ENCODE measurements at places on chromosomes 6 and 20. TPM values are rescaled to one million over a fixed set of nuclear protein-coding genes. Genes with fewer than 3 reads are reported as not detected.
A peak's percentile ranks its signal among the peaks of the same experiment; 100 is the strongest.

The POU5F1 gene
- not detected for total RNA-seq

The WDR46 gene
- total RNA-seq, result 73.8 TPM

- DNase-seq, result no peak
Observed at GRCh38 chr6:8110117-8110721, 7.9 kb upstream of the EEF1E1 start.

DNA sequence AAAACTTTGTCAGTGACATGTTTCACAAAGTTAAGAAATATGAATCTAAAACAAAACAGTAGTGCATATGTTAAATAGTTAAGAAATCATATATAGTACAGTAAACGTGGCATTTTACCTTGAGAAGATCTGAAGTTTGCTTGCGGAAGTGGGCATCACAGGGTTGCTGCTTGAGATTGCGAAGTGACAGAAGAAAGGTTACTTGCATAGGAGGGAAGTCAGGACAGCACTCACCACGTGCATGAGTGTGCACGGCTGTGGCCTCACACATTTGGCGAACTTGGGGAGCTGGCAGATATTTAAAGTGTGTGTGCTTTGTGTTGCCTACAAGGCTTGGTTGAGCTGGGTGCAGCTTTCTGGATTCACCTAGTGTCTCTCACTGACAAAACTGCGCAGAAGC, 431.5 kb upstream of the ARID1B start:
- no peak for DNase-seq

The KIF13A gene
- total RNA-seq, result 51.8 TPM

- no peak for DNase-seq
Observed at GRCh38 chr6:45721665-45722064, 294.0 kb downstream of the CLIC5 start.

- DNase-seq, result no peak
Observed at GRCh38 chr6:90643381-90643780, 56.5 kb upstream of the MAP3K7 start.

DNA sequence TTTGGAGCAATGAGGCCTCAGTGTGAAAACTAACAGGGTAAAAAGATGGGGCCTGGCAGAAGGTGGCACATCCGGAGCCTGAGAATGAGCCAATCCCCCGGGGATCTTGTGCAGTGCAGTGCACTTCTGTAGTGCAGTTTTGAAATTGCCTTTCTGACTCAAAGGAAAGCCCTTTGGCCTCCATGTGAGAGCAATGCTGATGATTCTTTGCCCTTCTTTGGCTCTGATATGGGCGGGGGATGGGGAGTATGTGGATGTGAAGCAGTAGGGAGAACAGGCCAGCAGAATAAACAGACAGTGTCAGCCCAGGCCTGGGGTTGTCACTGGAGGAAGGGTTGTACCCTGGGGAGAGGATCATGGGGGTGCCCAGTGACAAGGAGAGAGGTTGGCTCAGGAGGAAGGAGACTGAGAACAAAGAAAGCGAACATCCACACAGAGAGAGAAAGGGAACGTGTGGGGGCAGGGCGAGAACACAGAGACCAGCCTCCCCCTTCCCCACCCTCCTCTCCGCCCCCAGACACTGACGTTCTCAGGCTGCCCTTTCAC, 351.2 kb downstream of the CDC5L start:
- peak; percentile 16 for DNase-seq

GRCh38 chr20:34732523-34732922, 28.4 kb downstream of the TP53INP2 start:
- no peak for DNase-seq

- no peak for DNase-seq
Observed at GRCh38 chr6:36120979-36121786, 9.1 kb upstream of the MAPK13 start.

GRCh38 chr20:5895626-5896025, 54.7 kb downstream of the TRMT6 start:
- DNase-seq, result no peak

The CEP250 gene
- 38.3 TPM for total RNA-seq

GRCh38 chr20:34883809-34884208, 7.4 kb downstream of the ACSS2 start:
- DNase-seq, result no peak

- DNase-seq, result no peak
Observed at GRCh38 chr6:38876475-38876874, 161.4 kb downstream of the DNAH8 start.

DNA sequence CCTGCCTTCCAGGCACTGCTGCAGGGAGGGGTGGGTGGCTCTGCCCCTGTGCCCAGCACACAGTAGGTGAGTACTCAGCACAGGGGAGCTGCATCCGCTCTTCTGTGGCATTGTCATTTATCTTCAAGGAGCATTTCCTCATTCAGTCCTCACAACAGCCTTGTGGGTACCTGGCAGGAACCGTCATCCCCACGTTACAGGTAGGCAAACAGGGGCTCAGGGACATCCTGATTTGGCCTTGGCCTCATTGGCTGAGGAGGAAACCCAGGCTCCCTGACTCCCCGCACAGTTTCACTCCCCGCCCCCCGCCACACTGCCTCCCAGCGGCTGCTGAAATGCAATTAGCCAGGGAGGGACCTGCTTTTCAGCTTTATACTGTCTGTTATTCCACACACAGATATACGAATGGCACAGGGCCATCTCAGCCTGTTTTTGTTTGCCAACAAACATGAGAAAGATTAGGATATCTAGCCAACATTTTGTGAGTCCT, 24.2 kb upstream of the PNPLA1 start:
- no peak for DNase-seq

The OOEP gene
- total RNA-seq, result not detected

The DYNLT1 gene
- total RNA-seq, result 235 TPM

DNA sequence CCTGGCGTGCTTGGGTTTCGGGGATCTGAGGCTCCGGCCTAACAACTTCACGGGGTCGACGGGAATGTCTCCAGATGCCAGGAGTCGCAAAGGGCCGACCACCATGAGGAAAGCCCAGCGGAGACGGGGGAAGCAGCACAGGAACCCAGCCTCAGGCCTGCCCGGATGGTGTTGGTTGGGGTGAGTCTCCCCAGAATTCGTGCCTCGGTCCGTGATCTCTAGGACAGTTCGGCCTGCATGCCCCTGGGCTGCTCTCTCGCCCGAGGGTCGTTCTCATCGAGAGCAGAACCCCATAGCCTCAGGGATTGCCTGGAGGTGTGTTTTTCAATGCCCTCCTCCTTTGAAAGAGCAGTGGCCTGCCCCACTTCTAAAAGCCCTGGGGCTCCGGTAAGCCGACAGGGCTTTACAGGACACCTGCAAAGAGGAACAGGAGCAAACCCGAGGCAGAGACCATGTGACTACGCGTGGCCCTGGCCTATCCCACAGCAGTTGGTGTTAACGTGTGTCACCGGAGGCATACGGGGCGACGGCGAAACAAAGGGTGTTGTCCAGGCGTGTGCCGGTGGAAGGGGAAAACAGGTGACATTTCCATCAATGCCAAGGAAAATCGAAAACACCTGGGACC, 973.1 kb upstream of the DEFB115 start:
- DNase-seq, result no peak

DNA sequence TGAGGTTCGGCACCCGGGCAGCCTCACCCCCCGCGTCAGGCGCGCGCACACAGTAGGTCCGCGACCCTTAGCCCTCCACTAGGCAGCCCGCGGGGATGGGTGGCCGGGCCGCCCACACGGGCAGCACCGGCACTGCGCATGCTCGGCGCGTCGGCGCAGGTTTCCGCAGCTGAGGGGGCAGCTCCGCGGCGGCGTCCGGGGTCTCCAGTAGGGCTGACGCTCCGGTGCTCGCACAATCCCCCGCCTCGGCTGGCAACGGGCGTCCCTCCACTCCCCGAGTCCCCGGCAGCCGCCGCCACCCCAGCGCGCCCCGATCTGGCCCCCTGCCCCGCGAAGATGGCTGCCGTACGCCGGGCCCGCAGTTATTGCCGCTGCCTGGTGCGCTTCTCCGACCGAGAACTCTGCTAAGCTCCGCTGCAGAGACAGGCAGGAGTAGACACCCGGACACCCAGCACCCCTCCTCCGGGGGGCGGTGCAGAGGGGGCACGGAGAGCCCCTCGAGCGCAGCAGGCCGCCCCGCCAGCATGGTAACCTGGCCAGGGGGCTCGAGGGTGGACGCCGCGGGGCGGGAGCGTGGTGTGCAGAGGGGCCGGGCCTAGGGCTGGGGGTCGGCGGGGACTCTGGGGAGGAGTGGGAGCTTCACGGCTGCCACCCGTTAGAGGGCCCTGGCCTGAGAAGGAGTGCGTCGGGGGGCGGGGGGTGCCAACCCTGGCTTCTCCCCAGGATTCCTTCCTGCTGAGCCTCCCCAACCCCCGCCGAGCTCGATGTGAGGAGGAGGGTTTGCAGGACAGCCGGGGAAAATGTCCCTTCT, at the start of gene FBXO9:
FBXO9 (plus strand) TSS at position 139 of the 811 bp plus-strand sequence; CDS start at position 525, 386 bp downstream.
- no peak for DNase-seq

The MACROD2 gene
- not detected for total RNA-seq

DNA sequence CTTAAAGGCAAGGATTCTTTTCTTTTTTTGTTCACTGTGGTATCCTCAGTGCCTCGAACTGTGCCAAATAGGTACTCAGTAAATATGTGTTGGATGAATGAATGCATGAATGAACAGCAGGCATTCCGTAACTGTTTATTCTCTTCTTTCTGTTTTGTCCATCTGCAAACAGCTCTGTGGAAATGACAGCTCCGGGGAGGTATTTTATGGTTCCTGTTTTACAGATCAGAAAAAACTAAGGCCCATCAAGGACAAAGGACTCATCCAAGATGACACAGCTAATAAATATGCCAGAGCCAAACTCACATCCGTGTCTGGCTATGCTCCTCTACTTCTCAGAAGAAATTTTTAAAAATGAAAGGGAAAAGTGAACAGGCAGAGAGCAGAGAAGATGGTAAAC, 21.0 kb downstream of the JPH2 start:
- DNase-seq, result peak; percentile 36

The SNX5 gene
- 85.0 TPM for total RNA-seq

The MLN gene
- not detected for total RNA-seq

- DNase-seq, result no peak
Observed at GRCh38 chr6:133179481-133179880, 61.7 kb upstream of the EYA4 start.

GRCh38 chr6:8821981-8822381, 386.6 kb upstream of the SLC35B3 start:
- no peak for DNase-seq

The LINC00237 gene
- not detected for total RNA-seq

DNA sequence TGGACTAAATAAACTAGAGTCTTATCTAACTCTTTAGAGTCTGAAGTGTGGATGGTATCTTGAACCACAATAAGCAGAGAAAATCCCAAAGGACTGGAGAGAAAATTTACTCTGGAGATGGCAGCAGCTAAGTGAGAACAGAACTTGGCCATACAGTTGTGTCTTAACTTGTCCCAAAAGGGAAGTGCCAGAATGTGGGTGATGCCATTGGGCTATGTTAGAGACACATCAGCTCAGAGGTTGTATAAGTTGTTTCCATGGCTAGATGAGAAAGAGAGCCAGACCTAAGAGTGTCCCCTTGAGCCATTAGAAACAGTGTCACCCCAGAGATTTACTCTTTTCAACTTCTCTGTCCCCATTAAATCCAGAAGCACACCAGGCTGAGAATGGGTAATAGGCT, 36.2 kb downstream of the FOXO3 start:
- no peak for DNase-seq

DNA sequence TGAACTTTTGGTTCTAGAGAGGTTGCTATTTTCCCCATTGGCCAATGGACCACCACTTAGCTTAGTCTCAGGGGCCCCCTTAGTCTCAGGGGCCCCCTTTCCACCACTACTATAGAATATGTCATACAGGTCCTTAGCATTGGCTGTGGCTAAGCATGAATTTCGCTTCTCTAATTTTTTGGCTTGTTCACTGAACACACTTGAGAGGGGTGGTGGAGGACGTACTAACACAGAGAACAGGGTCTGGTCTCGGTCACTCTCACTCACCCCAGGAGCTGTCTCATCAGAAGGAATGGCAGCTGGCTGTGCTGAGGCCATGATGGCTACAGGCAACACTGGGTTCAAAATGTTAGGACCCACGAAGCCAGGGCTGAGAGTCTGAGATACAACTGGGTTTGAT, 30.3 kb downstream of the ZNF318 start:
- DNase-seq, result no peak

DNA sequence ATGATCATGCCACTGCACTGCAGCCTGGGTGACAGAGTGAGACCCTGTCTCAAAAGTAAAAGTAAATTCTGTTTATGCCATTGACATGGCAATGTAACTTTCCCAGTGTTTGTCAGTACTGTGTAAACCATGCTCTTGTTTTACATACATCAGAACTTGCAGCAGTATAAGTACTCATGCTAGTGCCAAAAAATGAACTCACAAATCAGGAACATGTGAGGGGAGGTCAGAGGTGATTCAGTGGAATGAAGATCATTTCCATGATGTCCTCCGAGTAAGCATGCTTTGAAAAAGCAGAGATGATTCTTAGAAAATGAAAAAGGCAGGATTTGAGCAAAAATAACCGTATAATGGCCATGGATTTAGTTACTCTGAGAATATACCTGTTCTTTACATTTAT, 81.9 kb downstream of the ANKS1A start:
- DNase-seq, result peak; percentile 85

GRCh38 chr6:104632588-104632987, 227.1 kb downstream of the HACE1 start:
- DNase-seq, result no peak

DNA sequence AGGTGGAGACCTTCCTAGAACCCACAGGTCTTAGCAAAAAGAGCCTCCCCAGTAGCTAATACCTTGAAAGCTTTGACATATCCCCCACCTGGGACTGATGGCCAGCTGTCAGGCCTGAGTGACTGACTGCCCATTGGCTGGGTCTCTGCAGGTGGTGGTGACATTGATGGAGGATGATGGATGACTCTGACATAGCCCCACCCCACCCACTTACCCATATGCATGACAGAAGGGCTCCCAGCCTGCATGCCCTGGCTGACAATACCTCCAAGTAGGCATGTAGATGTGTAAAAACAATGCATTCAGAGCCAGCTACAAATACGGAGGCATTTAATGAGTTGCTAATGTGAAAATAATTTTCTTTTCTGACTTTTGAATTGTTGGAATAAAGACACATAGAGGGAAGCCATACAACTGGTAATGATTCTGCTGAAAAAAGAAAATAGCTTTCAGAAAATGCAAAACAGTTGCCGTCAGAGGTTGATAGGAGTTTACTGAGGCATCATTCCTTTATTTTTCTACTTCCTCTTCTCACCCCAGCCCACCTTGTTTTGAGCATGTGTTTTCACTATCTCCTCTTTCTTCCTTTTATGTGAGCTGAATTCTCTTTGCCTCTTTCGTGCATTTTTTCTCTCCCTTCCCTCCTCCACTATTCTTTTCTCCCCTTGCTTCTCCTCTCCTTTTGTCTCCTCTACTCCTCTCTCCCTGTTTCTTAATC, 70.6 kb downstream of the OLIG3 start:
- DNase-seq, result no peak
